ENCODE measurements at places on chromosomes 11 and 22.

- peaks cover 2% of the 10 kb centered on the region for H3K4me1 ChIP-seq
- H3K27me3 ChIP-seq: peaks cover 26% of the 10 kb centered on the region
- no peak overlapping the region for H3K27ac ChIP-seq
- H3K4me3 ChIP-seq: no peak overlapping the region
Measured at GRCh38 chr22:32200752-32201151, 4.1 kb downstream of the RFPL2 start.

- no peaks in the 10 kb centered on the region for H3K27me3 ChIP-seq
- 0 out of 2 replicates have a peak, but pooled peaks cover 2% of the 10 kb centered on the region for H3K4me1 ChIP-seq
- no peak overlapping the region for H3K4me3 ChIP-seq
- H3K36me3 ChIP-seq: no peaks in the 10 kb centered on the region
- no peak overlapping the region for H3K27ac ChIP-seq
Measured at GRCh38 chr11:134389464-134390180, 22.4 kb downstream of the B3GAT1 start.

DNA sequence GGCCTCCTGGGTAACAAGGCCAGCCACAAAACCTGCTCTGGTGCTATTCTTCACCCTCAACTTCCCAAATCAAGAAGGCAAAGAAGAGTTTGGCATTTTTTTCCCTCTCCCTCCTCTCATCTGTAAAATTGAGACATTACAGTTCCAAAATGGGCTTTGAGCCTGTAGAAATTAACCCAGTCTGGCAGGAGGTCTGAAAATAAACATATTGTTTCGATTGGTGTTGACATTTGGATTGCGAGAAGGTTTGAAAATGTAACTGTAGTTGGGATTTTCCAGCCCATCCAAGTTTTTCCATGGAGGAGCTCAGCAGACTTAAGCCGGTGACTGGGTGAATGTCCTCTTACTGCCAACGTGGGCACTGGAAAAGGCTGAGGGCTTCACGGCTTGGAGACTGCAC lies 35.0 kb upstream of the ALX4 start:
- no peaks in the 10 kb centered on the region for H3K36me3 ChIP-seq
- no peak overlapping the region for H3K27ac ChIP-seq
- DNase-seq: no peak

DNA sequence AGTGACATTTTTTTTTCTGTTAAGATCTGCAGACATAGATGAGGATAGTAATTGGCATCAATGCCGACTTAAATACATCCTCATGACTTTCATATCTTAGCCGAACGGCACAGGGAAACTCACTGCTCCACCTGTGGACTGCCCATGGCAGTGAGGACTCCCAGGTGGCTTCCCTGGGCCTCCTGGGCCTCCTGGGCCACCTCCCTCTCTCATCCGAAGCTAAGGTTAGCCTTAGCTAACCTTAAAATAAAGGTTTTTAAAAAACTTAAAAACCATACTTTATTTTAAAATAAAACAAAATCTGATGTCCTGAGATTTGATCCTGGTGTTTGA lies 38.1 kb upstream of the TSKU start:
- H3K27ac ChIP-seq: no peak overlapping the region
- no peak overlapping the region for H3K4me3 ChIP-seq
- H3K36me3 ChIP-seq: no peaks in the 10 kb centered on the region
- DNase-seq: no peak

DNA sequence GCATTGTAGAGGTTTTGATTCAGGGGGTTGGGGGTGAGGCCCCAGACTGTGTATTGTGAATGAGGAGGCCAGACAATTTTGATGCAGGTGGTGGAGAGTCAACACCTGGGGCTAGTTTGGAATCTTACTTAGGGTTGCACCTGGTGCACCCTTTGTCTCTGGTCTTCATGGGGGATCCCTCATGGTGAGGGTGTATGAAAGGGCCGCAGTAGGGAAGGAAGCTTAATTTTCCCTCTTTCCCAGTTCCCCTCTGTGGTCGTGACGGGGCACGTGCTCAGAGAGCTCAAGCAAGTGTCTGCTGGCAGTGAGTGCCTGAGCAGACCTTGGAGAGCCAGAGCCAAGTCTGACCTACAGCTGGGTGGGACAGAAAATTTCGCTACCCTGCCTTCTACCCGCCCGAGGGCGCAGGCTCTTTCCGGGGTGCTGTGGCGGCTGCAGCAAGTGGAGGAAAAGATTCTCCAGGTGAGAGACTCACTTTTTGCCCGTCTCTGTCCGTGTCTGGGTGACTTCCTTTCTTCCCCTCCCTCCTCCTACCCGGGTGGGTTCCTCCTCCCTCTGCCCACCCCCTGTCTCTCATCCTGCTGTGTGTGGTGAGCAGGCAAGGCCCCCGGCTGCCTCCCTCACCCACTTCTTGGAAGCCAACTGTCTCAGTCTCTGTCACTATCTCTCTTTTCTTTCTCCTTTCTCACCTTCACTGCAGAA lies 131.7 kb downstream of the MICAL2 start:
- H3K27me3 ChIP-seq: no peaks in the 10 kb centered on the region
- no peak overlapping the region for H3K27ac ChIP-seq
- H3K36me3 ChIP-seq: no peaks in the 10 kb centered on the region
- no peak overlapping the region for H3K4me3 ChIP-seq

DNA sequence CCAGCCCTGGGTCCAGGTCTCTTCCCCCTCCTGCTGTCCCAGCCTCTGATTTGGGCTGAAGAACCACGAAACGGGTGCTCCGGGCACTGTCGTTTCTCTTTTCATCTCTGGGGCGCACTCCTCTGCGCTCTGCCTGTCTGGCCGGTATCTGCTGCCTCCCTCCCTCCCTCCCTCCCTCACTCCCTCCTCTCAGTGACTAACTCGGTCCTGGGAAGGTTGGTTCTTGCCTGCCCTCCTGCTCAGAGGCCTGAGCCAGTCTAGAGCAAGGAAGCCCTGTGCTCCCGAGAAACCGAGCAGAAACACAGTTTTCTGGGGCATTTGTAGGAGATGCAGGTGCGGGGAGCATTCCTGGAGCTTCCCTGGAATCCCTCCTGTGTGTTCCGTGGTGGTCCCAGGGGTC lies 1235.2 kb downstream of the BRD1 start:
- DNase-seq: no peak
- H3K27ac ChIP-seq: no peak overlapping the region
- H3K27me3 ChIP-seq: no peaks in the 10 kb centered on the region
- H3K4me3 ChIP-seq: no peak overlapping the region
- H3K4me1 ChIP-seq: no peaks in the 10 kb centered on the region

- no peak for DNase-seq
- H3K4me3 ChIP-seq: peak overlapping the region; percentile 80
- H3K27me3 ChIP-seq: no peaks in the 10 kb centered on the region
- H3K4me1 ChIP-seq: peaks cover 6% of the 10 kb centered on the region
- no peaks in the 10 kb centered on the region for H3K36me3 ChIP-seq
- no peak overlapping the region for H3K27ac ChIP-seq
Measured at GRCh38 chr11:3855808-3856491, 486 bp downstream of the STIM1 start.

GRCh38 chr11:125167292-125167953 lies 2.9 kb downstream of the PKNOX2 start:
- H3K36me3 ChIP-seq: no peaks in the 10 kb centered on the region
- H3K27me3 ChIP-seq: peaks cover 47% of the 10 kb centered on the region
- DNase-seq: no peak
- no peak overlapping the region for H3K27ac ChIP-seq
- peak overlapping the region; percentile 40 for H3K4me3 ChIP-seq

DNA sequence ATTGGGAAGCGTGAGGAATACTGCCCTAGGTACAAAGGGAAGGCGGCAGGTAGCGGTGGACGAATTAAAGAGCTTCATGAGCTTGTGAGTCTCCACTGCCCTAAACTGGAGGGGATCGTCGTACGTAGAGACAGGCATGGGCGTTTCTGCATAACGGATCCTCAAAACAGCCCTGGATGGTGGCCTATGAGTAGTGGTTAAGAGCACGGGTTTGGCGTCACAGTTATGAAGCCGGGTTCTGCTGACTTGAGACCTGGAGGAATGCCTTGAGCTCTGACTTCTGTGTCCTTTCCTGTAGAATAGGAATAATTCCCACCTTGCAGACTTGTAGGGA lies 335 bp downstream of the TMEM138 start:
- DNase-seq: no peak
- peaks cover 13% of the 10 kb centered on the region for H3K36me3 ChIP-seq
- no peaks in the 10 kb centered on the region for H3K4me1 ChIP-seq
- H3K4me3 ChIP-seq: peak overlapping the region; percentile 51
